ENCODE measurements at places on chromosomes 4 and X.
A peak's percentile ranks its signal among the peaks of the same experiment; 100 is the strongest.

GRCh38 chr4:75745721-75746199 is 21.4 kb downstream of the USO1 start:
- no peak for DNase-seq

GRCh38 chrX:107678957-107679740 is 50.8 kb downstream of the PRPS1 start:
- DNase-seq = peak; percentile 52

DNA sequence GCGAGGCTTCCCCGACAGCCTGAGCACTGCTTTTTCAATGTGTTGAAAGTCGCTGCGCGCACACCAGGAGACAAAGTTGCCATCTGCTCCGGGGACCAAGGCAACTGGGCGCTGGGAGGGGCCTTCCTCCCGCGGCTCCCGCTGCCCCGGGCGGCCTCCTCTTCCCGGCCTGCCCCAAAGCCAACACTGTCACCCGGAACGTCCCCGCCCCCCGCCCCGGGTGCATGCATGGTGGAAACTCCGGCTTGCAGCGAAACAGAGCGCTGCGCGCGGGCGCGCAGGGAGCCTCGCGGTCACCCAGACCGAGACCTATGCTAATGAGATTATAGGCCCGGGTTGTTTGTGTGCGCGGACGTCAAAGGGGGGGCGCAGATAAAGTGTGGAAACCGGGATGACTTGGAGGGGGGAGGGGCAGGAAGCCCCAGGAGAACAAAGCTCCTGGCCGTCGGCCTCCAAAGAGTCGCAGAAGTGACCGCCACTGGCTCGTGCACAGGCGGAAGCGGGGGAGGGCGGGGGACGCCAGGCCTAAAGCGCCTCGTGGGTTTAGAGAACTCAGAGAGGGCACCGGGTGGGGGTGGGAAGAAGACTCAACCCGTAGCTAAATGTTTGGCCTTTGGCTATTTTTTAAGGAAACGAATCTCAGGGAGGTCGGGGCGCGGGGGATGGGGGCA is 88.8 kb downstream of the BCOR start:
- peak; percentile 94 for DNase-seq

GRCh38 chrX:26511589-26512363 is 295.8 kb downstream of the MAGEB5 start:
- no peak for DNase-seq

- peak; percentile 47 for DNase-seq
These were observed 55.2 kb downstream of the MMRN1 start for GRCh38 chr4:89949782-89950387.

DNA sequence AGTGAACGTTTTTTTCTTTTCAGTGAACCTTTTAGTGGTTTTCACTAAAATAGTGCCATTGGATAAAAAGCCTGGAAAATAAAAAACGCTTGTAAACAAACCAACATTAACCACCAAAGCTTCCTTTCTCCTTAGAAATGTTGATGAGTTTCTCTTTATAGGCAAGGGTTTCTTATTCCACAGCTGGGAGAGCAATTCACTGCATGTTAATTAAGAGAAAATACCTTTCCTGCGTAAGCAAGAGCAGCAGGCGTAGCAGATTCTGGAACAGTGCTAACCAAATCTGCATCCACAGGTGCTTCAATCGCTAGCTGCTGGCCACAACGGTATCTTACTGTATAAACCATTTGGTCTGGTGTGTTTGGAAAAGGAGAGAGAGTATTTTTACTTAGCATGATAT is 13.3 kb upstream of the AASDH start:
- no peak for DNase-seq
